ENCODE measurements at places on chromosomes 3 and 15.

DNA sequence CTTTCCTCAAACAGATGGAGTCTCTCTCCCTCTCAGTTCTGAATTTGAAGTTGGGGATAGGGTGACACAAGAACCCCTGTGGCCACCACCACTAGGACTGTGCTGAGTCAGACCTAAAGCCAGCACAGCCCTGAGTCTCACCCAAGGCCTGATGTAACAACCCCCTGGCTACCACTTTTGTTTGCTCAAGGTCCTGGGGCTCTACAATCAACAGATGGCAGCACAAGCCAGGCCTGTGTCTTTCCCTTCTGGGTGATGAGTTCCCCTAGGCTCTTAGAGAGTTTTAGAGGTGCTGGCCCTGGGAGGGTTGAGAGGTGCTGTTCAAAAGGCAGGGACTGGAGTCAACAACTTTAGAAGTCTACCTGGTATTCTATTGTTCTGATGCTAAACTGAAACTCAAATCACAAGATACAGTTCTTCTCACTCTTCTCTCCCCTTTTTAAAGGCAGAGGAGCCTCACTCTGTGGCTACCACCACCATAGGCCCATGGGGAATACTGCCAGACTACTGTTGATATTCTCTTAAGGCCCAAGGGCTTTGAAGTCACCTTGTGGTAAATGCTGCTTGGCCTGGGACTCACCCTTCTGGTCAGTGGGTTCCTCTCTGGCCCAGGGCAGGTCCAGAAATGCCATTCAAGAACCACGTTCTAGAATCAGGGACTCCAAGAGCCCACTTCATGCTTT, 6.5 kb downstream of the OR5K4 start:
- DNase-seq, result no peak

DNA sequence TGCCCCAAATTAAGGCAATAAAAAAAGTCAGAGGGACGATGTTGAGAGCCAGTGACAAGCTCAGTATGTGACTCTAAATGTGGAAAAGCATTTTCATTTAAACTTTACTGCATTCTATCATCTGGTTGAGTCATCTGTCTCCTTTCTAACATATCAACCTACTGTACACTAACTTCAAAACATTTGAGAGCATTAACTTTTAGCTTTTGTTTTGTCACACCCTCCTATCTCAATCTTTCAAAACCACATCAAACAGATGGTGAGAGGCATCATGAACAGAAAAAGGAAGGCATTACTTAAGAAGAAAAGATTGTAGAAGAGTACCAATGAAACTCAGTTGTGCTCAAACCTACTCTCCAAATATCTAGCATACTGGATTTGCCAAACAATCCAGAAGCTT, 4.8 kb downstream of the LRRC58 start:
- no peak for DNase-seq

- no peak for DNase-seq
Measured at GRCh38 chr15:40889112-40889511, 5.1 kb upstream of the VPS18 start.

DNA sequence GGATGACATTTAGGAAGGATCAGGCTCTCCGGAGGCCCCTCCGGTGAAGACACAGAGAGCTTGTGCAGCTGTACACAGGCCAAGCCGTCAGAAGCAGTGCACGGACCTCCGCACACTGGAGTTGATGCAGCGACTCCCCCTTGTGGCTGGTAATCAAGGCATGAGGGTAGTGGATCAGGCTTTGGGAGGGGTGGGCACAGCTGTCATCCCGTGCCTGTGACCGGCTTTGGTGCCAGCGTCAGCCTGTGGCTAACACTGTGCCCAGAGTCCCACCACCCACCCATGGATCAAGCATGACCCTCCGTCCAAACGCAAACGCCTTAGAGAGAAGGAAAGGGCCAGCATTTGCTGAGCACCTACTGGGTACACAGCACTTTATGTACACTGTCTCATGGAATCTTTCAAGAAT, 8.2 kb upstream of the GRIP2 start:
- DNase-seq, result no peak

DNA sequence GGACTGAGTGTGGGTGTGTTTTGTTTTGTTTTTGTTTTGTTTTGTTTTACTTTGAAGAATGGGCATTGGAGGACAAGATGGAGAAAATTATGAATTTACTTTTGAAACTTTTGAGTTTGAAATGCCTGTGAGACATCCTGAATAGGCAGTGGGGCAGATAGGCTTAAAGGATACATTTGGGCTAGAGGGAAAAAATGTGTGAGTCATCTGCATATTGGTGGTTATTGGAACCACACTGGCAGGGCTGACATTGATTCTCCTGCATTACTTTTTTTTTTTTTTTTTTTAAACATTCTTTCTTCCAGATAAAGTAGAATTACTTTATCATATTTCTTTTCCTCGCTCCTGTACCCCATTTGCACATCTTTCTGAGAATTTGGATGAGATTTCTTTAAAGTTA, 56.1 kb downstream of the CALML4 start:
- no peak for DNase-seq

DNA sequence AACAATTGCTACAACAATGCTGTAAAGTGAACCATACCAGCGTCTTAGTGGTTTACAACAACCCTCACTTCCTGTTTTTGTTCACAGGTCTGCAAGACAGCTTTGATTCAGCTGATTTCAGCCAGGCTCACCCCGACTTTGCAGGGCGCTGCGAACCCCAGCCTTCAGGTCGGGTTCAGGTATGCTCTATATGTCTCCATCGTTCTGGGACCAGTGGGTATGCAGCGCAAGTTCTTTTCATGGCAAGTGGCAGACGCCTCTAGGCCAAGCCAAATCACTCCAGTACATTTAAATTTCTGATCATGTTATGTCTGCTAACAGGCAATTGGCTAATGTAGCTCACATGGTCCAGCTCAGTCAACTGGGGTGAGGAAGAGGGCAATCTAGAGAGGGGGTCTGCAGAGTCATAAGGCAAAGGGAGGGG, 52.4 kb upstream of the RGMA start:
- no peak for DNase-seq

DNA sequence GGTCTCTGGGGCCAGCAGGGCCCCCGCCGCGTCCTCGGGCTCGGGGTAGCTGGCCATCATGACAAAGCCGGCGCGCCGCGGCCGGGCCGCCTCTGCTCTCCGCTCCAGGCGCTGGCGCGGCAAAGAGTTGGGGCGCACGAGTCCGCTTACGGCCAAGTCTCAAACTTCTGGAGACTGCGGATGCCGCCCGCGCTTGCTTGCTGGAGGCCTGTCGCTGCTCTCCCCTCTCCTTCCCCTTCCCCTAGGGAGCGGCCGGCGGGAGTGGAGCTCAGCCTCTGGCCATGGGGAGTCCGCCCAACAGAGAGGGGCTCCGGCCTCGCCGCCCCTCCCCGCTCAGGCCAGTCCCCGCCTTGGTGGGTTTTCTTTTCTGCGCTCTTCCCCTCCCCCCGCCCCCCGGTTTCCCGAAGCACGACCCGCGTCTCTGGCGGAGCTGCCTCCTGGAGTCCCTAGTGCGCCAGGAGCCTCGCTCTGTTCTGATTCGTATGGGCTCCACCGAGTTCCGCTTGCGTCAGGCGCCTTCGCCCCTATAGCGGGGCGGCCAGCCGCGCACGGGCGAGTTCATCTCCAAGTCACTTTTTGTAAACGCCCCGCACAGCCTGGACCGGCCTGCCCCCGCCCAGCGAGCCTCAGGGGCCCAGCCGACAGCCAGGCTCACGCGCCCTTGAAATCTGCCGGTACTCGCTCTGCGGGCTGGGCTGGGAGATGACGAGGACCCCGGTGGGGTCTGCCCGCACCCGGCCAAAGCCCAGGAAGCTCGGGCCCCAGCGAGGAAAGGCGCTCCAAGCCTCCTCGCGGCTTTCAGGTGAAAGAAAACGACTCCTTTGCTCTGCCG, at the start of the genes FOXL2 and FOXL2NB:
TSS of gene FOXL2 (minus strand) at position 475 of the 832 bp plus-strand sequence. CDS start at position 60, 415 bp downstream.
TSS of gene FOXL2NB (plus strand) at position 555 of the 832 bp plus-strand sequence. CDS start at position 703, 148 bp downstream.
- DNase-seq, result no peak

- no peak for DNase-seq
Measured at GRCh38 chr3:120436523-120437050, 14.2 kb downstream of the FSTL1 start.

- no peak for DNase-seq
Measured at GRCh38 chr3:198065897-198066296, 105.9 kb downstream of the LMLN start.

- no peak for DNase-seq
Measured at GRCh38 chr15:28868744-28869345, 16.9 kb upstream of the APBA2 start.

DNA sequence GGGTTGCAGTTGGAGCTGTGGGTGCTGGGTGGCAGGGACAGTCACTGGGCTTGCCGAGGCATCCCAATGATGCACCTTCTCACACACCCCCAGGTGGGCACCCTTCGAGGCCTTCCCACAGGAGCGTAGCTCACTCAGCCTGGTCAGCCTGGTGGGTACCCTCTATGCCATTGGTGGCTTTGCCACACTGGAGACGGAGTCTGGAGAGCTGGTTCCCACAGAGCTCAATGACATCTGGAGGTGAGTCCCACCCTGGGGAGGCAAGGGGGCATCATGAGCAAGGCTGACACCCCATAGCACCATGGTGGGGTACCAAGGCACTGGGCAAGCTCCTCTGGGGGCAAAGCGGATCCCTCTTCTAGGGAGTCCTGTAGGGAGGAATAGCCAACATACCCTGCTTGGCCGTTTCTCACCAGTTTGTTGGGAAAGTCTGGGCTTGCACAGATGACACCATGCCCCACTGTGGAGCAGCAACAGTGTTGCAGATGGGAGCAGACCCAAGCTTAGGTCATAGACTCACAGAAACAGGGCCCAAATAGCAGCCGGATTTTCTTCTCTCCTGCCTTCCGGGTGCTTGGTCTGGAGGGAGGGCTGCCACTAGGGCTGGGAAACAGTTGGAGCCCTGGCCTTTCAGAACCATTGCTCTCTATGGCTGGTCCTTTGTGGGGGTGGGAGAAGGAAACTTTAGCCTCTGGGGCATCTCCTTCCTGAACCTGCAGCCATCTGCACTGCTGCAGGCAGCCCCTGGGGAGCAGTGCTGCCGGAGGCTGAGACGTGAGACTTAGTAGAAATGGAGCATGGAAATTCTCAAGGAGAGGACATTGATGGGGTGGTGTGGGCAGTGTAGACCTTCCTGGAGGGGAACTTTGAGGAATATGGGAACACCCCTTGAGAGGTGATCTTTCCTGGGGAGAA, 5.7 kb downstream of the KLHL40 start:
- no peak for DNase-seq

GRCh38 chr15:58139276-58139988, 1.3 kb downstream of the AQP9 start:
- no peak for DNase-seq

DNA sequence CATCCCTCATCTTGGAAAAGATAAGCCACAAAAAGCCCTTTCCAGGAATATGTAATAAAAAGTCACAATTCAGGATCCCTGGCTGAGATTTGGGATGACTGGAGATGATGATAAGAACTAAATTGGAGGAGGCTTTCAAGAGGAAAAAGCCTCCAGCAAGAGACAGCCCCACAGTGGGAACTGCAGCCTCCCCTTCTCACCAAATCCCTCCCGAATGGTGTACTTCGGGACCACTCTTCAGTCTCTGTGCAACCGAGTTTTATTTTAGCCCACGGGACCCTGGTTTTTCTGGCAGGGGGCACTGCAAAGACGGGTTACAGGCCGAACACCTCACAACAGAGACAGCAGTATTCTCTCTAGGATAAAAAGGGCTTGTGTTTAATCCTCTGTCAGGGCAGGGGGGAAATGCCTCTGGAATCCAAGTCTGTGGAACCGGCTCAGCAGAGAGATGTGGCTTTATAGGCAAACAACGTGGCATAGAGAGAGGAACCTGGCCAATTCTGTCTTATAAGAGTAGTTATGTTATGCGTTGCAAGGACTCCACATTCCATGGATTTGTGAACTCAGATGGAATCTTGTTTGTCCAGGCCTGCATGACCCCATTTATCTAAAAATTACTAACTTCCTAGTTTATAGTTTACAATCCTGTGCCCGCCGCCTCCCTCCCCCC, 1.2 kb upstream of the LMCD1 start:
- DNase-seq, result no peak

GRCh38 chr15:37181339-37181738, 81.0 kb upstream of the MEIS2 start:
- DNase-seq, result no peak

DNA sequence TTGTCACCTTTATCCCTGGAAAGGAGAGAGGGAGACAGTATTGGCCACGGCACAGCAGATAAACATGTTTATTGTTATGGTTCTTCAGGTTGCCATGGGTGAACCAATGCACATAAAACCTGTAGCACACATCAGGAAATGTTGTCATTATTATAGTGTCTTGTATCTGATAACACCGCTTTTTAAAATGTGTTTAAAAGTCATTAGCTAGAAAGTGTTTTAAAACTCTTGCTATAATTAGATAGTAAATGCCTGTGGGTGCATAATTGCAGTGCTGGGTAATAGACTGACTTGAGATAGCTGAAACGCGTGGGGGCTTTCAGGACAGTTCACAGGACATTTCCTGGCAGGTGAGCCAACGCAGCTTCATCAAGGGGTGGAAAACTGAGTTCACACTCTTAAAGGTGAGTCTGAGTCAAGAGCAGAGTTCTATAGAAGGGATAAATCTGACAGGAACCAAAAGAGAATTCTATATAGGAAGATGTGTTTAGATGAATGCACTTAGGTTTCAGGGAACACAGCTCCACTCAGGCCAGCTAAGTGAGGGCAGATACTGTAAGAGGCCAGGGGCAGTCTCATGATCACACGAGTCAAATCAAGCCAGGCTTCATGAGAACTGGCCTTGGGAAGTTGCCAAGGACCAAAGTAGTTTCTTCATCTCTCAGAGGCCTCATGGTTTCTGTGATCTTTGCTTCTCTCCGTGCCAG, 35.6 kb upstream of the PPP4R2 start:
- no peak for DNase-seq

- no peak for DNase-seq
Measured at GRCh38 chr3:161104561-161105551, at the start of gene B3GALNT1. Gene B3GALNT1 (minus strand): TSS chr3:161105349. CDS start chr3:161086754, 18,595 bp downstream.

- no peak for DNase-seq
Measured at GRCh38 chr3:13069495-13069894, 3.7 kb downstream of the IQSEC1 start.

DNA sequence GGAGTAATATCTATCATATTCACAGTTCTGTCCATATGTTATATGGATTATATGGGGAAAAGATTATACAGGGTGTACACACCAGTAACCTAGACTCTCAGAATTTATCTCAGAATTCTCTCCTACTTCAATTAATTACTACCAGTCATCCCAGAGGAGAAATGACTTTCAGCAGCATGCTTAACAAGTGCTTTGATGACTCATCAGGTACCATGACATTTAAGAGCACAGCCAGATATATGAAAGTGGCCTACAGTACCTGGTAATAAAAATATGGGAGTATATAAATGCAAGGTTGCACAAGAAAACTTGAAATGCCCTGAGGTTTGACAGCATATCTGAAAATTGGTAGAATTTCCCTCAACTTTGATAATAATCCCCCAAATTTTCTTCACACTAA, 1273.0 kb downstream of the OTOL1 start:
- no peak for DNase-seq
